ENCODE measurements at places on chromosomes 3 and 15.

DNA sequence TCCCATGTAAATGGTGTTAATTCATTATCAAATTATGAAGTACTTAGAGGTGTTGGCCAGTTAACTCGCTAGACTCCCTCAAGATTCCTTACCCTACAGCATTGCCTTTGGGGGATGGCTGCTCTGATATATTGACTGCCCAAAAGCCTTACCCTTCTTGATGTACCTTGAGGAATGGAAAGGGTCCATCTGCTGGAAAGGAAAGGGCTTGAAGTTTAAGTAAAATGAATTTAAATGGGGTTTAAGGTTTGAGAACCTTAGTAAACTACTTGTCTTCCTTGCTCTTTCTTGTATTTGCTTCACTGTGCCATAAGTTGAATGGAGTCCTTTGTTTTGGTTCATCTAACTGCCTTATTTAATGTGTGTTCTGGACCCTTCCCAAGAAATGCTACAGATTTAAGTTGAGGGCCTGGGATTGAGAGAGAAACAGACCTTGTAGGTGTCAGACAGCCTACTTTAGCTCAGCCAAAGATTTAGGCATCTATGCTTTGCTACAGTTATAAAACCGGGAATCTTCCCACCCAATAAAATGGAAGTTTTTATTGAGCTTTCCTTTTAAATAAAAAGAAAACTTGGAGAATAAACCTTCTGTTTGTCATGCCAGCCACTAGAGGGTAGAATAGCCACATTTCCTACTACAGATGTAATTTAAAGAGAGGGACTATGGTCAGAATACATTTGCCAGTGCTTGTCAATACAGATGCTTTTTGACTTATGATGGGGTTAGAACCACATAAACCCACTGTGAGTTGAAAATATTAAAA is 25.3 kb downstream of the CMSS1 start:
- no peak for DNase-seq

- no peak for DNase-seq
Observed at GRCh38 chr15:72078887-72079286, 39.1 kb downstream of the MYO9A start.

DNA sequence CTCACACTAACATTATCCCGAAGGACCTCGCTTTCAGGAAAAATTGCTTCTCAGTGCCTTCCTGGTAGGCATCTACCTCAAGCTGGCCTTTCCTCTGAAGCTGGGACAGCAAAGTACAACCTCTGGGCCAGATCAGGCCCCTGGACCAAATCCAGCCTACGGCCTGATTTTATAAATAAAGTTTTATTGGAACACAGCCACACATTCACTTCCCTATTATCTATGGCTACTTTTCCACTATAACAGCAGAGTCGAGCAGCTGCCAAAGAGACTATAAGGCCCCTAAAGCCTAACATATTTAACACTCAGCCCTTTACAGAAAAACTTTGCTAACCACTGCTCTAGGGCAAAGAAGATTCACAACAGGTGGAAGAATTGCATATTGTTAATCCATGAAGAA is 554.3 kb downstream of the NTRK3 start:
- DNase-seq, result no peak

- no peak for DNase-seq
Observed at GRCh38 chr15:75117993-75118392, 83.7 kb upstream of the C15orf39 start.

GRCh38 chr15:46815765-46816164 is 901.5 kb upstream of the SEMA6D start:
- peak; percentile 46 for DNase-seq

GRCh38 chr3:44175070-44175469 is 66.6 kb upstream of the TOPAZ1 start:
- no peak for DNase-seq

GRCh38 chr3:126556637-126557414 is 1.9 kb downstream of the C3orf22 start:
- no peak for DNase-seq

GRCh38 chr15:73340502-73341192 is 28.1 kb downstream of the HCN4 start:
- DNase-seq, result no peak

DNA sequence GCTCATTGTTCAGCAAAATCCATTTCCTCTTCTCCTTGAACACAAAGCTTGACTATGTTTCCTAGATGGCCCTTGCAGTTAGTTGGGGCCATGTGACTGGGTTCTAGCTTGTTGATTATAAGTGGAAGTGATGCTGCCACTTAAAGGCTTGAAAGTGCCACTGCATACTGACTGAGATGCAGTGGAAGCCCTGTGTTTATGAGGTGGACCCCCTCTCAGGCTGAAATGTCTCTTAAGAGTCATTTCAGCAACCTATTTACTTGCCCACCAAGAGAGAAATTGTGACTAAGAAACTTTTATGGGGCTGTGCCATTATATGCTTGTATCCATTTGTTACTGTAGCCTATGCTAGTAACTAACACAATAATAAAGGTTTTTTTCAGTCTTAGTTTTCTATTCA is 8.4 kb upstream of the ANP32A start:
- DNase-seq, result no peak

- DNase-seq, result no peak
Observed at GRCh38 chr3:145776782-145777408, 384.1 kb downstream of the PLOD2 start.

DNA sequence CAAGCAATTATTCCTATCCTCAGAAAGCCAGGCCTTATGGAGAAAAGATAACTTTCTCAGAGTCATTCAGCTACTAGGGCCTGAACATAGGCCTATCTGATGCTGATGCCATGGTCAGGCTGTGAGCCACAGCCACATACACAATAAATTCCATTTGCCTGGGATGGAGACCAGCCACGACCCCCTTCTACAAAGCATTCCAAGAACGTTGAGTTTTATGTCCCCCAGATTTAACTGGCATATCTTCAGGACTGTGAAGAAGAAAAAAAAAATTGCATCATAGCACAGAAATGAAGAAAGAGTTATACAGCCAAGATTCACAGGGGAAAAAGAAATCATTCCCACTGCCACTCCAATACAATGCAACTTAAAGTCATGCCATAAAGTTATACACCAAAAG is 100.0 kb downstream of the THBS1 start:
- DNase-seq, result no peak

DNA sequence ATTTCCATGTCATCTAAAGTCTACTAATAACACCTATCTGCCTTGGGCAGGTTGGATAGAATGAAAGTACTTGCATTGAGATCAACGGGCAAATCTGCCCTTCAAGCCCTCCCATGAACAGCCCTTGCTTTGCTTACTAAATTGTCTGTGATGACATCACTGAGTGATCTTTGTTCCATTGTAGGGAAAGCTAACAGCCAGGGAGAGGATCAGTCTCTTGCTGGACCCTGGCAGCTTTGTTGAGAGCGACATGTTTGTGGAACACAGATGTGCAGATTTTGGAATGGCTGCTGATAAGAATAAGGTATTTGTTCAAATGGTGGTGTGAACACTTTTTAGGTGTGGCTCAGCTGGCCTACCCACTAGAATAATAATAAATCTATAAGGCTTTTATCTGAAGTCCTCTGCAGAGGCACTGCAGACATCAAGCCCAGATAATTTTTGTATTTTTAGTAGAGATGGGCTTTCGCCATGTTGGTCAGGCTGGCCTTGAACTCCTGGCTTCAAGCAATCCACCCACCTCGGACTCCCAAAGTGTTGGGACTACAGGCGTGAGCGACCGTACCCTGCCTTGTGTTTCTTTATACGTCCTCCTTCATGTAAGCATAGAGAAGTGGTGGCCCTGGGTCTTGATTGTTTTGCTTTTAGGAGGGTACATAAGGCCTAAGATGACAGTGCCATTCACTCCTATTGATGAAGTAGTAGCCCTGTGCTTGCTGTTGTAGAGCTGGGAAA is 5.7 kb downstream of the PCCB start:
- DNase-seq, result no peak

GRCh38 chr3:59836531-59836930 is 786.7 kb upstream of the CFAP20DC start:
- no peak for DNase-seq

DNA sequence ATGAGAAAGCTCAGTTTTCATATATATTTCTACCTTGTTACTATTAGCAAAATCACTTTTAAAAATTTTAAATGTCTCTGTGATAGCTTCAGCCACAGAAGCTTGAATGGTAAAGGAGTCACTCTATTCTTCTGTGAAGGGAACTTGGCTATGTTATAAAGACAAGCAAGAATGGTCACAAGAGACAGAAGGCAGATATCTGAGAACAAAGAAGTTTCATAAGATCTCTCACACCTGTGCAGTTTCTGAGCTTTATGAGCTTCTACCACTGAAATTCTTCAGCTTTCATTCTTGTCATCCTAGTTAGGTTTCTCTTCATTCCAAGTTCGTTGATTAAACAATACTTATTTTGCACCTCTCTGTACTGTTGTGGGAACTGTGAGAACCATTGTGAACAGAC is 853.4 kb downstream of the IGSF11 start:
- DNase-seq, result no peak

GRCh38 chr3:87335931-87336330 is 59.5 kb upstream of the POU1F1 start:
- DNase-seq, result no peak

DNA sequence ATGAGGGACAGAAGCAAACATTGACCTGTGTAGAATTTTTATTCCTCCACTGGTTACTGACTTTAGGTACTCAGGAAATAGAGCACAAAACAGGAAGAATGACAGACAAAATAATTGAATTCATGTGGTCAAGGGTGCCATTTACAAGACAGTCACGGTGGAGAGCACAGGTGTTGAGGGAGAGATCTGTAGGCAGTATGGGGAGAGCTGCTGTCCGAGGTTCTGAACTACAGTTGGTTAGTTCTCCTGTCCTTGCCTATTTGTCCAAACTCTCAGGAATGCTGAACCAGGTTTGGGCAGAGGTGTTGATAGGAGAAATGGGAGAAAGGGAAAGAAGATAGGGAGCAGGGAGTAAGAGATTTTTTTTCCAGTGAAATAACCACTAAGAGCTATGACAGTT is 178.5 kb upstream of the ZBTB20 start:
- DNase-seq, result no peak

DNA sequence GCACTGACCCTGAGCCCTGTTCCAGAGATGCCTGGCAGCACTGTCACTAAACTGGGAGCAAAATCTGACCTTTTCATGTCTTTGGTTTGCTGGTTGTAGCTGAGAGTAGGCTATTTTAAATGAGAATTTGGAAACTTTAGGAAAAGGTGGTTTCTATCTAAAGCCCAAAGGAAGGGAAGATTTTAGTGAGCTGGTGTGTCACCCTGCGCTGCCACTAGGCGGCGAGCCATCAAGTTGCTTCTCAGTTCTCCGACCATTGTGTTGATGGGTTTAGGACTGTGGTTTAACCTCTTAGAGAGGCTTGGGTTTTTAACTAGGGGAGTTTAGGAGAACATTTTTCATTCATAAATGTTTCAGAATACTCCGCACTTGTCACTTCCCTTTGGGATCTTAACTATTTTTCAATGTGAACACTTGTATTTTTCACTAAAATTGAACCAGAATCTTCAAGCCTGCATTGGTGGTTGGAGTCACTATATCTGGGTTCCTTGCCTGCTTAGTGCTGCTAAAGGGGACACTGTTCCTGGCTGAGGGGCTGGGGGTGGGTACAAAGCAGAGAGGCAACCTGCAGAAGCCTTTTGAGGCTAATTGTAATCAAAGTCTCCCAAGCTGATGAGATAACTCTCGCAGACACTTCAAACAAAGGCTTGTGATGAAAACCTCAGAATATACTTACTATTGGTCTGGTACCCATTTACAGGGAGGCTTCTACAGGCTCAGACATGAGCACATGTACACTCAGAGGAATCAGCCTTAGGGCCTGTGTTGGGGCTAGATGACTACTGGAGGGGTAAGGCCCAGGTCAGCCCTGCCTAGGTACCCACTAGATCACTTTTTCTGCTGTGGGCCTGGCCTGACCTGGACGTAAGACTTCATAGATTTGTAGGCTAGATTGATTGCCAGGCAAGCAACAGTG is 16.8 kb downstream of the EXOSC7 start:
- DNase-seq, result no peak

GRCh38 chr3:195556390-195556789 is 13.3 kb upstream of the PPP1R2 start:
- DNase-seq, result no peak

DNA sequence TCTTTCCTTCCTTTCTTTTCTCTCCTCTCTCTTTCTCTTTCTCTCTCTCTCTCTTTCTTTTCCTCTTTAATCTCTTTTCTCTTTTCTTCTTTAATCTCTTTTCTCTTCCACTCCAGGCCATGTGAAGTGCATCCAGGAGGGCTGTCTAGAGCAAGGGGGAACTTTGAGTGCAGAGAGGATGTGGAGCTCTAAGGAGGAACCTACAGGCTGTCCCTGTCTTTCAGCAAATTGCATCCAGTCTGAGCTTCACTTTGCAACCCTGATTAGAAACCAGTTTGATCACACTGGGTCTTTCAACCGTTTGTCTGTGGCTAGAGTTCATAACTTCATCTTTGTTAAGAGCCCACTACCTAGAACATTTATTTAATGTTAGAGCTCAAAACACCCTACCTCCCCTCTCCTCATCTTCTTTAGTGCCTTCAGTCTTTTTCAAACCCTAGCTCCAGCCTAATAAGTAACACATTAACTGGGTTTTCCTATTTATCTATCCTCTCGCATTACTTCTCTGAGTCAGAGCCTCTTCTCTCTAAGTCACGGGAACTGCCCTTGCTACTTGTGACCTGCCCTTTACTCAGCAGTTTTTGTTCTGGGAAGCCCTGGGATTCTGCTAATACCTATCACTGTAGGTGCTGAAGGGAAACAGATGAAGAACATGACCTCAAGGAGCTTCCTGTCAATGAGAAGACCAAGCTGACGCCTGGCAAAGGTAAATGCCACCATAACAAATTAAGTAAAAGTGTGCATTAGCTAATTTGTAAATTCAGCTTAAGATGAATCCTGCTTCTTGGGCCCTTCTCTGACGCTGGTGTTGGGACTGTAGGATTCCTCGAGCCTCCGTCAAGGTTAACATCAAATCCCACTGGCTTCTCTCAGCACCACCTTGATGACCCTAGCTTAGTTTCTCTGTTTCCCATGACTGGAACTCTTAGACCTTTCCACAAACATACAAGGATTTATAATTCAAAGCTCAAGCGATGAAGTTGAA is at the start of gene GCNT3:
TSS of gene GCNT3 (plus strand) at position 508 of the 985 bp plus-strand sequence. CDS start 6,456 bp downstream, outside the sequence.
- DNase-seq, result no peak

DNA sequence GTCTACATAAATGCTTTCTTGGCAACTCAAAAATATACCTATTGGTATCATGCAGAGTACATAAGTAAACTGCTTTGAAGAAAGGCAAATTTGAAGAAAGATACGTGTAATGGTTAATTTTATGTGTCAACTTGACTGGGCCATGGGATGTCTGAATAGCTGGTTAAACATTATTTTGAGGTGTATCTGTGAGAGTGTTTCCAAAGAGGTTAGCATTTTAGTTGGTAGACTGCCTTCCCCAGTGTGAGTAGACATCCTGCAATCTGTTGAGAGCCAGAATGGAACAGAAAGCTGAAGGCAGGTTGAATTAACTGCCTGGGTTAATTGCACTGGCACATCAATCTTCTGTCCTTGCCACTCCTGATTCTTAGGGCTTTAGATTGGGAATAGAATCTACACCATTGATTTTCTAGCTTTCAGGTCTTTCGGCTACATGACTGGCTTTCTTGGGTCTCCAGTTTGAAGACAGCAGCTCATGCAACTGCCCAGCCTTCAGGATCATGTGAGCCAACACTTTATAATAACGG is 98.3 kb downstream of the CMSS1 start:
- DNase-seq, result no peak

Data from DMS79 (cell line).